ENCODE measurements at places on chromosomes 6 and 20. TPM values are rescaled to one million over a fixed set of nuclear protein-coding genes. Genes with fewer than 3 reads are reported as not detected.

GRCh38 chr6:133467982-133468380 lies 226.8 kb downstream of the EYA4 start:
- no peak for DNase-seq
- no peak overlapping the region for H3K27ac ChIP-seq
- H3K4me3 ChIP-seq: no peak overlapping the region
- H3K36me3 ChIP-seq: peaks cover 31% of the 10 kb centered on the region
- no peaks in the 10 kb centered on the region for H3K27me3 ChIP-seq

- H3K27ac ChIP-seq: no peak overlapping the region
- no peaks in the 10 kb centered on the region for H3K27me3 ChIP-seq
- no peak overlapping the region for H3K4me3 ChIP-seq
- no peaks in the 10 kb centered on the region for H3K36me3 ChIP-seq
Measured at GRCh38 chr6:164034602-164035140, 620.2 kb downstream of the QKI start.

The IPCEF1 gene
- 2.3 TPM for total RNA-seq

DNA sequence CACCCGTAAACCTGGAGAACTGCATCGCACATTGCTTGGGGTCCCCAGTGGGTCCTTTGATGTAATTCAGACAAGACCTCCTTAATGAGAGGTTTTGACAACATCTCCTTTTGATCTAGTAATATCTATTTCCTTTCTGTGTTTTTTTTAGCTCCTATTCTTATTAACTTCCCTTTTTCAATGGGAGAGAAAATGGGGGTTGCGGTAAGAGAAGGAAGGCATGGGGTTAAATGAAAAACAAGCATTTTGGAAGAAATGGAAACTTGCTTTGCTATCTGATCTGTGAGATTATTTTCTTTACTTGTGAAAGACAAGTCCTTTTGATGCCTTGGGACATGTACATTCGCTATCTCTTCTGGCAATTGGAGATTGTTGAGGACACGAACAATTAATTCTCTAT lies 418.6 kb upstream of the MAN1A1 start:
- DNase-seq: no peak
- H3K27me3 ChIP-seq: no peaks in the 10 kb centered on the region
- H3K36me3 ChIP-seq: no peaks in the 10 kb centered on the region

GRCh38 chr6:149711711-149712110 lies 6.2 kb downstream of the LATS1 start:
- peaks cover 2% of the 10 kb centered on the region for H3K36me3 ChIP-seq
- H3K4me3 ChIP-seq: no peak overlapping the region
- H3K27me3 ChIP-seq: no peaks in the 10 kb centered on the region

GRCh38 chr6:90440586-90441283 lies 144.1 kb upstream of the BACH2 start:
- no peaks in the 10 kb centered on the region for H3K36me3 ChIP-seq
- no peaks in the 10 kb centered on the region for H3K4me1 ChIP-seq

- DNase-seq: peak; percentile 44
- peak within 1 kb of the TSS; percentile 86 for H3K4me3 ChIP-seq
- peaks cover 4% of the 10 kb centered on the region for H3K4me1 ChIP-seq
- no peaks in the 10 kb centered on the region for H3K36me3 ChIP-seq
- no peaks in the 10 kb centered on the region for H3K27me3 ChIP-seq
- H3K27ac ChIP-seq: peak within 1 kb of the TSS; percentile 92
Measured at GRCh38 chr6:107114926-107115694, at the start of gene BEND3. Gene BEND3, minus strand, starts transcription at chr6:107115515. Its CDS starts 16,230 bp downstream, at chr6:107099285.

DNA sequence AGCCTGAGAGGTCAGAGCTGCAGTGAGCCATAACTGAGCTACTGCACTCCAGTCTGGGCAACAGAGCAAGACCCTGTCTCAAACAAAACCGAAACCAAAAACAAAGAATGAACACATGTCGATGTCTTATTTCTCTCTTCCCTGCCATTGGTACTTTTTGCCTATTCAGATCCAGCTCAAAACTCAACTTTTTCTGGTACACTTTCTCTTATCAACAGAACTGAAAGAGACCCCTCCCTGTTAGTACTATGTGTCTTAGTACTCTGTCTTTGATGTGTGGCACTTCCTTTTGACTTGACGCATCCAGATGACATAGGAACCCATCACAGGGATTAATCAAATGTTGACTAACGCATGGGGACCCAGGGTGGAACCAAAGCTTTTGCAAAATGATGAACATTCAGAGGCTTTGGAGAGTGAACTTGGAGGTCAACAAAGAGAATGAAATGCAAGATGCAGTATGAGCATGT lies 44.8 kb downstream of the AKAP12 start:
- no peak overlapping the region for H3K27ac ChIP-seq
- H3K4me1 ChIP-seq: no peaks in the 10 kb centered on the region
- no peaks in the 10 kb centered on the region for H3K36me3 ChIP-seq
- no peaks in the 10 kb centered on the region for H3K27me3 ChIP-seq

DNA sequence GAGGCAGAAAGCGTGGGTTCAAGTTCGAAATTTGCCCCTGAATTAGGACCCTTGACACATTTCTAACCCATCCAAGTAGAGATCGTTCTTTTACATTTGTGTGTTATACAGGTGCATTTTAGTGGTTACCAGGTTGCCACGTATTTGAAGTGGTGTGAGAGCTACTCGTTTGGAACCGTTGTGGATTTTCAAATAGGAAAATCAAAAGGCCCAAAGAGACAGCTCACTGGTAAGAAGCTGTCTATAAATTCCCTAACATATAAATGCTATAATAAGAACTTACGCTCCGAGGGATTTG lies 1.6 kb upstream of the REV3L start:
- H3K36me3 ChIP-seq: peaks cover 6% of the 10 kb centered on the region
- no peak for DNase-seq
- H3K27ac ChIP-seq: peak overlapping the region; percentile 95
- no peaks in the 10 kb centered on the region for H3K27me3 ChIP-seq
- peaks cover 11% of the 10 kb centered on the region for H3K4me1 ChIP-seq

- DNase-seq: no peak
- H3K27me3 ChIP-seq: no peaks in the 10 kb centered on the region
- no peak overlapping the region for H3K27ac ChIP-seq
- no peaks in the 10 kb centered on the region for H3K36me3 ChIP-seq
- no peak overlapping the region for H3K4me3 ChIP-seq
- peaks cover 15% of the 10 kb centered on the region for H3K4me1 ChIP-seq
Measured at GRCh38 chr6:131937226-131937625, 13.9 kb downstream of the CCN2 start.

The SLC26A8 gene
- total RNA-seq: not detected

DNA sequence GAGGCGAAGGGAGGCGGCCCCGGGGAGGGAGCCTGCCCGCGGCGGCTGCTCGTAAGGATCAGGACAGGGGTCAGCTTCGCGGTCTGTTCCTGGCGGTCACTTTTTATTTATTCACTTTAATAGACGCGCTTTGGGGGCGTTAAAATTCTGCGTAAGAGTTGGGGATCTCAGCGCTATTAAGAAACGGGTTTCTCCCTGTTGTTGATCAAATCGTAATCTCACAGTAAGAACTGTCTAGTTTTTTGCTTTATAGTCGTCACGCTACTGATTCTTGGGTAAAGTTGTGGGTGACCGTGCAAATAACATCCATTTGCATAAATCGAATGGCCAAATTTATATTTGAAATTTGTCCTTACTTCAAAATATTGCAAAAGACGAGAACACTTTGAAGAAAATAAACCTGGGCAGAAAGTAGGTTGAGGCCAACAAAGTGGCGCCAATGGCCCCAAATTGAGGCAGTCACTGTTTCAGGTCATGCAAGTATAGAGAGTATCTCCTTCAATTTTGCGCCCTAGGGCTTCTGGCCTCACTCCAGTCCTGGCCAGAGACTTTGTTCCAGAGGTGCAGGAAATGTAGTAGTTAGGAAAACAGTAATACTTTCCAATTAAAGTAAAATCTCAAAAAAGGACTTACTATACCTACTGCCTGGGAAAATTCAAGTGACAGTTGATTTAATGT lies 963 bp upstream of the RMND1 start:
- H3K27ac ChIP-seq: peak overlapping the region; percentile 84
- H3K4me1 ChIP-seq: no peaks in the 10 kb centered on the region
- H3K4me3 ChIP-seq: peak overlapping the region; percentile 85
- H3K27me3 ChIP-seq: no peaks in the 10 kb centered on the region

DNA sequence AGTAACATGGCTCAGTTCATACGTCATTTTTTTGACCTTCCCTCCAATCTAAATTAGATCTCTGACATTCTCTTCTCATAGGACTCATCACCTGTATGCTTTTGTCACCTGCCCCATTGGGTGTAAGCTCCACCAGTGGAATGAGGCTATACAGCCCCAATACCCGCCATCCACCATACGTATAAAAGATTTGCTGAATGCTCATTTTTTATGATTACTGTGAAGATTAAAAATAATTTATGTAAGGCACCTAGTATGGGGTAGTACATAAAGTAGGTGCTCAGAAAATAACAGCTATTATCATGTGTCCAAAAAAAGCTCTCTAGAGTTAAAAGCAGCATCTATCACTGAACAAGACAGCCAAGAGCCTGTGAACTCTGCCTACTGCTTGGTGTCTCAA lies 24.1 kb downstream of the NCOA5 start:
- peaks cover 17% of the 10 kb centered on the region for H3K4me1 ChIP-seq
- H3K4me3 ChIP-seq: no peak overlapping the region
- H3K36me3 ChIP-seq: peaks cover 77% of the 10 kb centered on the region
